ENCODE measurements at places on chromosomes 1 and 21. TPM values are rescaled to one million over a fixed set of nuclear protein-coding genes. Genes with fewer than 3 reads are reported as not detected.

- no peak for DNase-seq
- no peaks in the 10 kb centered on the region for H3K27me3 ChIP-seq
- H3K4me1 ChIP-seq, result peaks cover 5% of the 10 kb centered on the region
- no peak overlapping the region for H3K4me3 ChIP-seq
- H3K36me3 ChIP-seq, result no peaks in the 10 kb centered on the region
These were observed 62.6 kb upstream of the ATP2B4 start for GRCh38 chr1:203564024-203564423.

- H3K4me1 ChIP-seq, result no peaks in the 10 kb centered on the region
- DNase-seq, result no peak
- H3K4me3 ChIP-seq, result no peak overlapping the region
- H3K27me3 ChIP-seq, result no peaks in the 10 kb centered on the region
These were observed 86.0 kb downstream of the PRRX1 start for GRCh38 chr1:170749959-170750358.

DNA sequence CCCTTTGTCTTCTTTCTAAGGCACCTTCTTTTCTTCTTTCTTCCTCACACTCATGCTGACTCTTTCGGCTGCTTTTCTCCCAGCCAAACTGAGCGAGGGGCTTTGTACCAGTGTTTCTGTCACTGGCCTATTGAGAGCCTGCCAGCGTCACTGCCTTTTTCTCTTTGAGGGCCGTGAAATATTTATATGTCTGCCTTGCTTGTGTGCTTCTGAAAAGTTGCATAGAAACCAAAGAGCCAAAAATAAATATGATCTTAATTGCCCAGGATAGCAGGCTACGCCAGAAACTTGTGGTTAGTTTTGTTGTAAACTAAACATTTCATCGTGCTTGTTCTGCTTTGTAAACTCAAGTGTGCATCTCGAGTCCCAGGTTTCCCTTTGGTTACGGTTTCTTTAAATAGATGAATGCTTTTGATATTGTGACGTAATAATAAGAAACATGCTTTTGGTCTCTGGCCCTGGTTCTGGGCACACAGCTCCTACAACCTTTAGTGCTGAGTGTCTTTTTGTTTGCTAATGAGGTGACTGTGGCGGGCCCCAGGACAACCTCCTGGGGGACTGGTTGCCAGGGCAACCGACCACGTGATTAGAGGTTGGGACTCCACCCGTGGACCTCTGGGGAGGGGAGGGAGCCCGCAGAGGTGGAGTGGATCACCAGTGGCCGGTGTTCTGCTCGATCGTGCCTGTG is 10.8 kb downstream of the SLC37A1 start:
- no peak overlapping the region for H3K4me3 ChIP-seq
- H3K4me1 ChIP-seq, result peaks cover 13% of the 10 kb centered on the region
- H3K36me3 ChIP-seq, result no peaks in the 10 kb centered on the region
- peak overlapping the region; percentile 48 for H3K27ac ChIP-seq
- no peaks in the 10 kb centered on the region for H3K27me3 ChIP-seq

- H3K27ac ChIP-seq, result no peak overlapping the region
- H3K36me3 ChIP-seq, result no peaks in the 10 kb centered on the region
- DNase-seq, result no peak
These were observed 158.2 kb downstream of the NCAM2 start for GRCh38 chr21:21156397-21156796.

The MIA3 gene
- total RNA-seq, result 92.1 TPM

- no peaks in the 10 kb centered on the region for H3K36me3 ChIP-seq
- DNase-seq, result no peak
These were observed 674 bp downstream of the BCL10 start for GRCh38 chr1:85275701-85276214.
